Stimulated activated CD8-positive, alpha-beta memory T cell treated with anti-CD3 and anti-CD28 coated beads, Interleukin-4, amount 100 ng/mL, for 4 hours (primary cell): ENCODE measurements at places on chromosomes 3 and 15.

GRCh38 chr3:129938140-129938930 is 36.2 kb upstream of the TRH start:
- DNase-seq, result no peak

GRCh38 chr3:139519998-139520737 is 19.4 kb downstream of the RBP1 start:
- DNase-seq, result no peak

DNA sequence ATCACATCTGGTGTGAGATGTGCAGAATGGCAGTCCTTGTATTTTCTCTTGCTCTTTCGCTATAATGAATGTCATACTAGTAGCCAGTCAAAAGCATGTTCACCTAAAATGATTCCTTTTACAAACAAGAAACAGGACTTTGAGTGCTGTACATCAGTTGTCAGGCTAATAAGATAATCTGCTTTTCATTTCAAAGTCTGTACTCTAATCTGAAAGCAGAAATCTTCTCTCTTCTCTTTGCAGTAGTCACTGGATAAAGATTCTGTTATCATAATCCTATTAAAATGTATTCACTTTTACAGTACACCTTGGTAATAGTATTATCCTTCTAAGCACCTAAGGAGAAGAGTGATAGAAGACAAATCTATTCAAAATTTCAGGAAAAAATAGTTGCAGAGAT is 300.1 kb downstream of the MFSD1 start:
- no peak for DNase-seq

DNA sequence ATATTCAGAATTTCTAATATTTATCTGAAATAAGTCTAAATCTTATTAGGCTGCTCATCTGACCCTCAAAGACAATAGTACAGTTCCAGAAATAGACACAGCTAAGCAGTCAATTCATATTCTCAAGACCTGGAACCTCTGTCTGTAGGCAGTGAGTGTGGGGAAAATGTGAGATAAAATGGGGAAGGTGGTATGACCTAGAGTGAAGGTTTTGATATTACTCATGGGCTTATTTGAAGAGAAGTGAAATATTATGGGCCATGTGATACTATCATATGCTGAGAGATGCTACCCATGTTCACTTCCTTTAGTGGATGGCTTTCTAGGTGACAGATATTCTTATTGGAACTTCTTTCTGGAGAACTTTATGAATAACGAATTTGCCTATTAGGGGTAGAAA is 33.5 kb downstream of the TGFBR2 start:
- DNase-seq, result no peak

GRCh38 chr3:68088216-68088615 is 433.8 kb upstream of the SUCLG2 start:
- peak; percentile 20 for DNase-seq

- no peak for DNase-seq
These were observed 110.8 kb downstream of the IGF2BP2 start for GRCh38 chr3:185714085-185714484.

DNA sequence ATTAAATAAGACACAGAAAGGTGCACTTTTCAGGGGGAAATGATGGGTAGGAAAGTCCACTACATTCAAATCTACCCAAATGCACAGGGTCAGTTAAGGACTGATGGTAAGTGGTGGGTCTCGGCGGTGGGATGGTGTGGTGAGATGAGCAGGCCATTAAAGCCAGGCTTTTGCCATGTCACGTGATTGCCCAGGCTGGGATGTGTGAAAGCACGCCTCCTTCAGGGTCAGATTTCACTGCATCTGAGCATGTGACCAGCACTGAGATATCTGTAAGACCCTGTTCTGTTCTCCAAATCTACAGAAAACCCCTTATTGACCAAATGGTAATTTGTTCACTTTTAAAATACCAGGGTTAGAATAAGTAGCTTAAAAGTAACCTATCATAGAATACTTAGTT is 301.5 kb downstream of the MEX3B start:
- DNase-seq, result no peak

DNA sequence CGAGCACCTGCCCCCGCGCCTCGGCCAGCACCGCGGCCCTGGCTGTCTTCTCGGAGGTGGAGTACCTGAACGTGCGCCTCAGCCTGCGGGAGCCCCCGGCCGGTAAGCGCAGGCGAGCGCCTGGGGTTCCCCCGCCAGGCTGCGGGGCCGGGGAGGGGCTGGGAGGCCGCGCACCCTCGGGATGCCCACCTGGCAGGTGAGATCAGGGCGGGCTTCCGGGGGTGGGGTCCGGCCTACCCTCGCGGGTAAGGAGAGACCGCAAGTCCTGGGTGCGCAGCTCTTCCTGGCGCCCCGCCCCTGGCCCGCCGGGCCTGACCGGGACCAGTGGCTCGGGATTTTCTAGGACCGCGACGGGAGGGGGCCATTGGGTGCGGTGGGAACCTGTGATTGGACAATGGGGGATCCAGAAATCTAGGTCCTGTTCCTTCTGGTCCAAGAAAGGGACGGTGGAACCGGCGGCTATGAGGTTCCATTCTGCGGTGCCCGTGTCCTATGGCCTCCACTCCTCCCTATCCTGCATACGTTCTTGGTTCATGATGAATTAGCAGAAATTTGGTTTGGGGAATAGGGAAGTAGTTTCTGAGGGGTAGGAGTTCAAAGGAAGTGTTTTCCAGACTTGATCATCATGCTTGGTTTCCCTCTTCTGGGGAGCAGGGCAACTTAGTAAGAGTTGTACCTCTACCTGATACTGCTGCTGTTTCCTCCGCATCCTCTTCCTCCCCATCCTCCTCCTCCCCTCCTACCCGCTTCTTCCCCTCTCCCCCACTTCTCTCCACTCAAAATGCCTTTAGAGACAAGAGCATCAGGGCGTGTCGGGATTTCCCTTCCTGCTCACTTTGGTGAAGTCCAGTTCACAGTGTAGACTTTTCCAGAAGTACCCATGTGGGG is 808 bp downstream of the ARRDC4 start:
- no peak for DNase-seq

GRCh38 chr3:146152834-146153233 is 8.2 kb downstream of the PLOD2 start:
- no peak for DNase-seq

DNA sequence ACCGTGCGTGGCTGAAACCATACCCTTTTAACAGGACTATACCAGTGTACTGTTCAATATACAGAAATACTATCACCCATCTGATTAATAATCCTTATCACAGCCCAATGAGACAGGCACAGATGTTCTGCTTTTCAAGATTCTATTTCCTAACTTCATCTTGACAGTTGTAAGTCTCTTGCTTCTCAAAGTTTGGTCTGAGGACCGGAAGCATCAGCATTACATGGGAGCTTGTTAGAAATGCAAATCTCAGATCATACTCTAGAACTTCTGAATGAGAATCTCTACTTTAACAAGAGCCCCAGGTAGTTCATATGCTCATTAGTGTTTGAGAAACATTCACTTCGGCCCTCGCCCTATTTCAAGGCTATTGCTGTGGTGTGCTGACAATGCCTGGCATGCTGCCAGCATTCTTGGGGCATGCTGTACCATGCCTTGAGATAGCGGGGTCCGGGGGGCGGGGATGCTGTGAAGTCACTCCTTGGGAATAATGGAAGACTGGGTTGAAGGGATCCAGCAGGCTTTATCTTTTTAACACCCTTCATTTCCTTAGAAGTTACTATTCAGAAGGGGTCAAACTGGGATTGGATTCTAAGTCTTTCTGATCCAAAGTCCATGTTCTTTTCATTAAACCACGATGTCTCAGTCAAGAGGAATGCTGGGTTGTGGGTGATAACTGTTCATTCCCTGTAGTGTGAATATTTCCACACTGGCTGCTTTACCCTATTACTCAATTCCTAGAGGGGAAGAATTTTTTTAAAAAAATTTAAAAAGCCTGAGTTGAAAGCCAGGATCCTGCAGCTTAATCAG is 194.7 kb downstream of the LPP start:
- no peak for DNase-seq

- no peak for DNase-seq
These were observed 53.1 kb downstream of the CFAP20DC start for GRCh38 chr3:58996730-58997129.

DNA sequence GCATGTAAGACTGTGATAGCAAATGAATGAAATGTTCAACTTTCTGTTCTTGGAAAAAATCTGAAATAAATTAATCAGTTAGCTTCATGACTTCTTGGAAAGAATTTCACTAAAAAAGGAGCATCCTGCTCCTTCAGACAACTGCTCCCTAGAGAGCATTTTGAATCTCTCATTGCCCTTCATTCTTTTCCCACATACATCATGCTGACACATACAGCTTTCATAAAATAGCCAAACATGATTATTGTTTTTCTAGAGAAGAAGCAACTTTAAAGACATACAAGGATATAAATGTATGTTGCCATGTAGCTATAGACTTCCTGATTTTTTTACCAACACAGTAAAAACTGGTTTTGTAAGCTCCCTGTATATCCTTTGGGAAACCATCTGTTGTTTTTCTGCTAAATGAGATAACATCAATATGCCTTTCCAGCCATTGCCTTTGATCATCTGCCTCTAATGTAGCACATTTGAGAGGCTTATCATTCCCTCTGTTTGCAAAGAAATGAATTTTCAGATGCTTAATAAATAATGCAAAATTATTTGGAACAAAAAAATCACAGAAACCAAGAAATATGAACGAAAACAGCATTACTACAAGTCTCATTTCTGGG is 248.2 kb upstream of the GPR149 start:
- no peak for DNase-seq

- no peak for DNase-seq
These were observed 134.6 kb downstream of the MEIS2 start for GRCh38 chr15:36965570-36966342.

DNA sequence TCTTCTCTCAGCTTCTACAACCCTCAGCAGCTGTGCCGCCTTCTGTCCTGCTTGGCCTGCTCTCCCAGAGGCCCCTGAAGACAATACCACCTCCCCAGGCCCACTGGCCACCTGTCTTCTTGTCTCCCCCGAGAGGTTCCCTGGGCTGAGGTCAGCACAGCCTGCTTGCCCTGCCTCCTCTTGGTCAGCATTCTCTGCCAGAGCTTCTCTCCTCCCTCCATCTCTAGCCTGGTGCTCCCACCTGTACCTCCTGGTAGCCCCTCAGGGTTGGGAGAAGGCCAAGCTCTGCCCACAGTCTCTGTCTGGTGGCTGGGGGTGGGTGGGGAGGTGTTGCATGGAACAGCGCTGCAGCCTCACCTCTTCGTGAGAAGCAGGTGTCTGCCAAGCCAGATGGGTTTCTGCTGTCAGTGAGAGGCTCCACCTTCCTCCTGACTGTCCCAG is 5.6 kb upstream of the ISLR start:
- DNase-seq, result no peak

DNA sequence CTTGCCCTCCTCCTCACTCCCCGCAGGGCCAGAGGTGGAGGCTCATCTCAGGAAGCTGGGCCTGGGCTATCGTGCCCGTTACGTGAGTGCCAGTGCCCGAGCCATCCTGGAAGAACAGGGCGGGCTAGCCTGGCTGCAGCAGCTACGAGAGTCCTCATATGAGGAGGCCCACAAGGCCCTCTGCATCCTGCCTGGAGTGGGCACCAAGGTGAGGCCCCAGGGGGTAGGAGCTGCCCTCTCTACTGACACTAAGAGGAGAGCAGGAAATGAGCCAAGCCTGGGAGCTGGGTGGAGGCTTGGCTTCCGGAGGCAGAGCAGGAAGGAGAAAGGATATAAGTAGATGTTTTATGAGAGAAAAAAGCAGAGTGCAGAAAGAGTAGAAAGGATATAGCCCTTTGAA is 4.9 kb downstream of the OGG1 start:
- no peak for DNase-seq

- DNase-seq, result no peak
These were observed 21.3 kb downstream of the WDR53 start for GRCh38 chr3:196547067-196547466.

DNA sequence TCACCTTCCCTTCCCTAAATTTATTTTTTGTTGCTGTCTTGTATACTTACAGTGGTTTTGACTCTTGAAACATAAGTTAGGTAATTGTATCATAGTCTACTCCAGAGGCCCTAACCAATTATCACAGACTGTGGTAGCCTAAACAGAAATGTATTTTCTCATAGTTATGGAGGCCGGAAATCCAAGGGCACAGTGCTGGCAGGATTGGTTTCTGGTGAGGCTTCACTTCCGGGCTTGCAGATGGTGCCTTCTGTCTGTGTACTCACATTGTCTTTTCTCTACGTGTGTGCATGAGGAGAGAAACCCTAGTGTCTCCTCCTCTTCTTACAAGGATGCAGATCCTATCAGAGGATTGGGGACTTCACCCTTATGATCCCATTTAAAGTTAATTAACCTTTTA is 290.2 kb upstream of the KCNMB2 start:
- no peak for DNase-seq

DNA sequence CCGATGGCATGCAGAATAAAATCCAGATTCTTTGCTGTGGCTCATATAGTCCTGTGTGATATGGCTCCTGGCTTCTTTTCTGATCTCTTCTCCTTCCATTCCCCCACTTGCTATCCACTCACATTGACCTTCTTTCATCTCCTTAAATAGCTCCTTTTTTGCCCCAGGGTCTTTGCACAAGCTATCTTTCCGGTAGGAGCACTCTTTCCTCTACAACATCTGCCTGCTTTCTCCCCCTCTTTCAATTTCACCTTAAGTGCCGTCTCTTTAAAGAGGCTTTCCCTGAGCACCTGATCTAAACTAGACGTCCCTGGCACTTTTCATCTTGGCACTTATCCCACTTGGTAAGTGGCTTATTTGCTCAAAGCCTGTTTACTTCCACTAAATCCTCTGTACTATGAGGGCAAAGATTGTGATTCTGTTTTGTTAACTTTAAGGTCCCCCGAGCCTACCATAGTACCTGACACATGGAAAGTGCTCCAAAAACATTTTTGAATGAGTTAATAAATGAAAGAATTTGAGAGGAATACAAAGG is 323.3 kb upstream of the TLE3 start:
- DNase-seq, result no peak

GRCh38 chr3:124467980-124468902 is 262.0 kb upstream of the UMPS start:
- DNase-seq, result no peak

GRCh38 chr3:65635657-65636056 is 403.1 kb downstream of the MAGI1 start:
- no peak for DNase-seq

DNA sequence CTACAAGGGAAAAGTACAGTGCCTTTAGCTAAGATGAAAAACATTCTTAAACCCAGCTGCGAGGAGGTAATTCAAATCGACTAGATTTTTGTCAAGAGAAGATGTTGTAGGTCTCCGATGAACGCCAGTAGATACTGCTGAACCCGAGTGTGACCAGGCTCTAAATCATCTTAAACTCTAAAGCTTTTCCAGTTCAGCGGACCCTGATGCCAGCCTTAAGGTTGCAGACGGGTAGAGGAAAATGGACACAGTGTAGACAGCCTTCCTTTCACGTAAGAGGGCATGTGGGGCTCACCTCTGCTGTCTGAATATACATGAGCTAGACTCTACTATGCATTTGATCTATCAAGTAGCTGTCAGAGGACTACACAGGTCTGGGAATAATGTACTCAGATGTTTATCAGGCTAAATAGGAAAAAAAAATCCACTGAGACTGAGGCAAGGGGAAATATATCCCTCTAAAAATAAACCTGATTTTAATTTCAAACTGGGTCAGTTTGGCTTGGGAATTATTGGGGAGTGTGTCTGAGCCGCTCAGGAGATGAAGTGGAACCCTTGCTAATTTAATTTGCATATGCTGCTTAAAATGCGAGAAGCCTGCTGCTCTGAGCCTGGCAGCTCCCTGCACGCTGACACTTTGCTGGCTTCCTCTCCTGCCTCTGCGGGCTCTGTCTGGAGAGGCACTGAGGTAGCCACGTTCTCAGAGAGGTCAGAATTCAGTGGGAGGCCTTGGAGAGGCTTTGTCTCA is 151.9 kb downstream of the CADPS start:
- DNase-seq, result no peak

- DNase-seq, result no peak
These were observed 48.5 kb downstream of the PXYLP1 start for GRCh38 chr3:141280086-141280485.
